ENCODE measurements at places on chromosomes 4 and X. TPM values are rescaled to one million over a fixed set of nuclear protein-coding genes. Genes with fewer than 3 reads are reported as not detected.

DNA sequence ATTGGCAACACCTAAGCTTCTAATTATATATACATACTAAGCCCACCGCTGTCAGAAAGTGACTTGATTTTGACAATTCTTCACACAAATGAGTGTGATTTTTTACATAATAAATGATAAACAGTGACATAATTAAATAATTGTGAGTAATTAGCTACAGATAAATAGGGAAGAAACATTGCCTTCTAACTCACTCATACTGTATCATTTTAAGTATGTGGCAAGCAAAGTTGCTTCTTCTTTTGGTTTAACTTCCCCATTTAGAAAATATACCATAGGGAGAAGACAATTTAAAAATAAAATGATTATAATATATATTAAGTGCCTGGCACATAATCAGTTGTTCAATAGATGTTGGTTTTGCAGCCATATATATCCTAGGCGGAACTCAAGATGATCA is 644.2 kb downstream of the FSTL5 start:
- DNase-seq = no peak

DNA sequence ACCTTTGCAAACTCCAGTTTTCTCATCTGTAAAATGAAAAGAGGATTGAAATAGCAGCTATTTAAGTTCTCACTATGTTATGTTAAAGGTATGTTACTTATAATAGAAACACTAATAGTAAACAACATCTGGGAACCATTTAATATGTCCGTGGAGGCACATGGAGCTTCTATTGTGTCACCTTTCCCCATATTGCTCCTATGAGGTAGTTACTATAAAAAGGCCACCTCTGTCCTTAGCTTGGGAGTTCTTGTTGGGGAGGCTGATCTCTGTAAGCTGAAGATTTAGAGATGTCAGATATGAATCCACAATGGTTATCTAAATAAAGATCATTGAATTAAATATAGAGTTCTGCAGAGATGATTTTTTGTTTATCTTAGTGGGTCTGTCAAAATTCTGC is 125.2 kb downstream of the FHIP1A start:
- DNase-seq = peak; percentile 18

DNA sequence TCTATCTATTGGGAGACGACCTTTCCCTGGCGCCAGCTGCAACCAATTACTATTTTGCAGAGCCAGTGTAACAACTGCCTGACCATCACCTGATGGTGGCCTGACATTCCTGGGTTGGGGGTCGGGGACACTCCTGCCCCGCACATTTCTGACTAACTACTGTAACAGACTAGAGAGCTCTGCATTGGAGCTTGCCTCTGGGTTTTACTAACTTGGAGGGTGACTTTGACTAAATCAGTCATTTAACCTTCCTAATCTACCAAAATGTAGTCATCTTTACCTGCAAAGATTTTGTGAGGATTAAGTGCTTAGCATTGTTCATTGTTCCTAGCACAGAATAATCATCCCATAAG is 37.5 kb upstream of the ABCG2 start:
- no peak for DNase-seq

DNA sequence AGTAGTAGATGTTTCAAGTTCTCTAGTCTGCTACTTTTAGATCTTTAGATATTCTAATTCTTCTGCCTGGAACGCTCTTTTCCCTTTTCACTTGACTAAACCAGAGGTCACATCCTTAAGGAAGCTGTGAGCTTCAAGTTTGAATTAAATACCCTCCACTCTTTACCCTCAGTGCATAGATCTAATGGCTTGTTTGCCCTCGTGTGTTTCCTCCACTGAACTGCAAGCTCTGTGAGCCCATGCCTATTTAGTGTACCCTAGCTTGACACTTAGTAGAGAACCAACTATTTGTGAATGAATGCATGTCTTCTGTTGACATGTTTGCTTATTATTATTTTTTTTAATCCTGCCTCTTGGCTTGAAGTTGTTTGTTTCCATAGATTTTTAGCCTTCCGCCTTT is 138.3 kb downstream of the PDE5A start:
- no peak for DNase-seq

DNA sequence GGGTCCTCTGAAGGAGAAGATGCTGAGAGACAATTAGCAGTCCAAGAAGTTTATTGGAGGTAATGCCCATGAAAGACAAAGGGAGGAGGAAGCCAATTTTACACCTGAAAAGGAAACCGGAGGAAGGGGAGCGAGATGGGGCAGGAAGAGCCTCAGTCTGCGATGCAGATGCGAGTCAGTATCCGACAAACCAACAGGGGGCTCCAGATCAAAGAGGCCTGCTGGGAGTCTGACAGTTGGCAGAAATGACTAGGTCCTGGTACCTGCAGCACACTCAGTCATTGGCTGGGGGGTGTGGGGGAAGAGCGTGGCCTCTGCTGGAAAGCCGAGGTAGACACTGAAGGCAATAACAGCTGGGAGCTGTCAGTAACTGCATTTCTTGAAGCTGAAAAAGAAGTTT is 231.1 kb upstream of the CENPE start:
- no peak for DNase-seq

Gene MAGEB10
- not detected for total RNA-seq

Gene FAM133A
- 0.49 TPM for total RNA-seq

All from muscle of leg (tissue), 16 donors.